ENCODE measurements at places on chromosomes 13 and 19.
A peak's percentile ranks its signal among the peaks of the same experiment; 100 is the strongest.

DNA sequence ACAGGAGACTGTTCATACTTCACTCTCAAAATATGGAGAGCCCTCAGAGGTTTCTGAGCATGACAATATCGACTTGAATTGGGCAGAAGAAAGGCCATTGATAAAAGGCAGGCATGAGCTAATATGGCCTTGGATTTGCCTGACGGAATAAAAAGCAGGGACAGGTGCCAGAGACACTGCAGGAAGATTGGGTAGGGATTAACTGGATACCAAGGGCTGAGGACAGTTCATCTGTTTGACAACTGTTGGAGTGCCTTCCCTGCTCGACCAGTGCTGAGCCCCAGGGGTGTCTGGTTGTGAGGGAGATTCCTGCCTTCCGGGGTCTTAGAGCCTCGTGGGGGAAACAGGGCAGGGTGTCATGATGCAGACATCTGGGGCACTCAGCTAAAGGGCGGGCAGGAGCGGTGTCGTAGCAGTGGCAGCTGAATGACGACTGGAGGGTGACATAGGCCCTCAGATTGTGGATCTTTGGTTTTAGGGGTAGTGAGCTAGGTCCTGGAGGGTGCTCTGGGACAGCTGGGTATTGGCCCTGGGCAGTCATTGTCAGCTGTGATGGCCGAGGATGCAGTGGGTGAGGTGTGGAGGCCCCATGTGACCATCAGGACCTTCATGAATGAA is 12.3 kb downstream of the GATAD2A start:
- no peak for DNase-seq

GRCh38 chr19:34165295-34165738 is 7.0 kb upstream of the LSM14A start:
- no peak for DNase-seq

GRCh38 chr13:39967199-39967959 is 311.9 kb downstream of the COG6 start:
- DNase-seq: no peak

DNA sequence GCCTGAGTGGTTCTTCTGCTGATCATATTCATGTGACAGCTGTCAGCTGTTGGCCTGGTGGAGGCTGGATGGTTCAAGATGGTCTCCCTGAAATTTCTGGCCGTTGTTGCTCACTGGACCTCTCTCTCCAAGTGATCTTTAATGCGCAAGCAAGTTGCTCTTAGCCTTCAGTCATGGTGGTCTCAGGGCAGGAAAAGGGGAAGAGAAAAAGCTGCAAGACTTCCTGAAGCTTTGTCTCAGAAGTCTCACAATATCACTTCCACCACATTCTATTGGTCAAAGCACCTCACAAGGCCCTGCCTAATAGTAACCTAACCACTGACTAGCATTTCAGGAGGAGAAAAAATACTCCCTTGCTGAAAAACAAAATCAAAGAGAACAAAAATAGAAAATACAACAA is 1.6 kb upstream of the ZNF567 start:
- no peak for DNase-seq

GRCh38 chr19:3275583-3276340 is 51.3 kb downstream of the CELF5 start:
- DNase-seq: peak; percentile 98

DNA sequence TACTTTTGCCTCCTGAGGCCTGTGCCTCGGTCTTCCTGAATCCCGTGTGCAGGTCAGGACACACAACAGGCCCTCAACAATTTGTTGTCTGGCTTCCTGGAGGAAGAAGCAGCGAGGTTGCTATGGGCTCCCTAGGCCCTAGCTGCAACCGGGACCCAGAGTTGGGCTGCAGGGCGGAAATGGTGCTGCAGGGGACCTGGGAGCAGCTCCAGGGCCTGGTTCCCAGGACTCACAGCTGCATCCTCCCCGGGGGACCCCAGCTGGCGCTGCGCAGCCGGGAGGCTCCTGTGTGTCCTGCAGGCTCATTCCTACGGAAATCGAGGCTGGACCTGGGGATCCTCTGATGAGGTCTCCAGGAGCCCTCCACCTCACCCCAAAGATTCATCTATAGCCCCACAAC is 999 bp upstream of the TNFAIP8L1 start:
- DNase-seq: no peak

GRCh38 chr13:40969169-40969901 is 49.8 kb downstream of the ELF1 start:
- no peak for DNase-seq

- no peak for DNase-seq
Measured at GRCh38 chr13:87570669-87571068, 100.5 kb upstream of the SLITRK5 start.

GRCh38 chr19:42199440-42200115 is 17.9 kb downstream of the DEDD2 start:
- DNase-seq: peak; percentile 84

GRCh38 chr19:7109678-7110289 is 40.3 kb downstream of the ZNF557 start:
- no peak for DNase-seq

DNA sequence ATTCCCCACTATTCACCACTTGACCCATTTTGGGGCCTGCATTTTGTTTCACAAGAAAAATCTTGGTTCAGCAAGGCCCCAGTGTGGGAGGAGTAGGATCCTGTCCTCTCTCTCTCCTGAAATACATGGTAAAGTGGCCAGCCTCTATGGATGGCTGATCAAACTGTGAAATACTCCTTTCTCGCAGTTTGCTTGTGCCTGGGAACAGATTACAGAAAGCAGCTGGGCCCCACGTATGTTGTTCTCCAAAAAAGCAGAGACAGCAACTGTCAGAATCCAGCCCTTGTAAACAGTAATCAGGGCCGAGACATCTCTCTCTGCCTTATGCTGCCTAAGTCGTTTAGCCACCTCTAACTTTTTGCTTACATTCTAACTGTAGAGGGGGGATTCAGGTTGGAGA is 61.0 kb upstream of the RAP2A start:
- no peak for DNase-seq

DNA sequence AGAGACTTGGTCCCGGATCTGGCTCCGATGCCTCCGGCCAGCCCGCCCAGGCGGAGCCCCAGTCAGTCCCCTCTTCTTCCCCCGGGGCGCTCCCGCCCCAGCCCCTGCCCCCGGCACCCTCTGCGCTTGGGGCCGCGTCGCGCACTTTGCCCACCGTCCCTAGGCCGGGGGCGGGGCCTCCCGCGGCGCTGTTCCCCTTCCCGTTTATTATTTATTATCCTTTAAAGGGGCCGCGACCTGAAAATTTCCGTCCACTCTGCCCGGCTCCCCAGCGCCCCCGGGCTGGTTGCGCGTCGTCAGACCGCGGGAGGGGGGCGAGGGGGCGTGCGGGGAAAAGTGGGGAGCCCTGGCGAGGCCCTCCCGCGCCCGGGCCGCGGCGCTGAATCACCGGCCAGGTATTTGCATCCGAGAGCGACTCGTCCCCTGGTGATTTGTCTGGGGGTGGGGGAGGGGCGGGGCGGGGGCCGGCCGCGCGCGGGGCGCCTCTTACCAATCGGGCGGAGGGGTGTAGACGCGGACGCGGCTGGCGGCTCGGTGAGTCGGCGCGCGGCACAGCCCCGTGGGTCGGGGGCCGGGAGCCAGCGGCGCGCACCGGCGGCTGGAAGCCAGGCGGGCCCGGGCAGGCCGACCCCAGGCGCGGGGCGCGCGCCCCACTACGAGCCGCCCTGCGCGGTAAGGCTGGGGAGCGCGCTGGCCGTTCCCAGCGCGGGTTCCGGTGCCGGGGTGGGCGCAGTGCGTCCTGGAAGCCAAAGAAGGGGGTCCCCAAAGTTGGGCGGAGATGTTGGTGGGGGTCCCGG is at the start of gene ARID3A:
ARID3A (plus strand) TSS at position 510 of the 797 bp plus-strand sequence. CDS start 3,494 bp downstream, outside the sequence.
- DNase-seq: peak; percentile 88

DNA sequence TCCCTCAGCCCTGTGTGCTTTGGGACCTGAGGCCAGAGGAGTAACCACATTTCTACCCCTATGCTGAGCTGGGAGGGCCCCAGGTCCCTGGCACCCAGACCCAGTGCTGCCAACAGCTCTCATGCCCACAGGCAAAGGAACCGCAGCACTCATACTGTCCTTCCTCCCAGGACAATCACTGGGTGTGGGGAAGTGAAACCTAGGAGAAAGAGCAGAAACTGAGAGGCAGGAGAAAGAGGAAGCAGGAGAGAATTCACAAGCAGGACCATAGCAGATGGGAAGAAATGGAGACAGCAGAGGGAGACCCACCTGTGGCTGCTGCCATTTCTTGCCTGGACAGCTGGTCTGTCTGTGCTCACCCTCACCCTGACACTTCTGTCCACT is 18.9 kb downstream of the CCDC97 start:
- DNase-seq: no peak

- no peak for DNase-seq
Measured at GRCh38 chr13:34417896-34418295, 524.2 kb upstream of the NBEA start.

DNA sequence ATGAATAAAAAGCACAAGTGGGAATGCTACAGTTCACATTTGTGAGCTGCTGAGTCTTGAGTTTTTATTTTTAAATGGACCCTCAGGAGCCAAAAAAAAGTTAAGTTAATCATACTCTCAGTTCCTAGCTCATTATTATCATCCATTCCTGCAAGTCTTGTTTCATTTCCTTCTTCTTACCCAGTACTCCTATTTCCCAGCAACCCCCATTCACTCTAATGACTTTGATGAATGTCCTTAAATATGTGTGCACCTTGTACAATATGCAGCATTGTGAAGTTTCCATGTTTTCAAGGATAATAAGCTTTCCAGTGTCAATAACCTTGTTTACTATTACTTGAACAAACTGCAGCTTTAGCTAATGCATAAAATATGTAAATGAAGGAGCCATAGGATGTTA is 366.2 kb downstream of the DCT start:
- no peak for DNase-seq

GRCh38 chr13:67505376-67505775 is 275.2 kb upstream of the PCDH9 start:
- no peak for DNase-seq

DNA sequence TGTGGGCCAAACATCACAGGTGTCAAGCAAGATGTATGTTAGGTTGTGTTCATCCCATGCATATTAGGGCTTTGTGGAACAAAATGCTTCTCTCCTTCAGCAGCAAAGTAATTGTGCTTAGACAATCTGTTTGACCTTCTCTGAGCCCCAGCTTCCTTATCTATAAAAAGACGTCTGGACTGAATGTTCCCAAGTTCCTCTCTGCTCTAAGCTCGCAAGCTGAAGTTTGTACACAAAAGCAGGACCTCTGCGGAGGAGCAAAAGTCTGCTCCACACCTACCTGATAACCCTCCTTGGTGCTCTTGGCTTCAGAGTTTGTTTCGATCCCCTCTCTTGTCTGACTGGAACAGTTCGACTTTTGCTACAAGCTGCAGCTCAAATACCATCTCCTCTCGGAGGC is 95.7 kb upstream of the UBL3 start:
- no peak for DNase-seq

- DNase-seq: no peak
Measured at GRCh38 chr19:55373993-55374757, 2.5 kb upstream of the TMEM190 start.

DNA sequence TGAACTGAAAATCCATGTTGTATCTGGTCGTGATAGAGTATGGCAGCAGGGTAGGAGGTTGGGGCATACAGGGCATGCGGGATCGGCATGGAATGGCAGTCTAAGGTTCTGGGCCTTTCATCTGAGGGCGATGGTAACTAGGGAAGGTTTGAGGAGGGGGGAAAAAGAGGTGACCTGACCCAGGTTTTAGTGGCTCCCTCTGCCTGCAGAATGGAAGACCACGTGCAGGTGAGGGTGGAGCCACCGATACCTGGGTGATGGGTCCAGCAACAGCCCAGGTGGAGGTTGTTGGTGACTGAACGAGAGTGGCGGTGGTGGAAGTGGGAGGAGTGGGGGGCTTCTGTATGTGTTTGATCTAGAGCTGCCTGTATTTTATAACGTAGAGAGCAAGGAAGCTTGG is 3.8 kb downstream of the ZNF749 start:
- DNase-seq: no peak
